ENCODE measurements at places on chromosomes 11 and 22.

GRCh38 chr11:72856065-72856464 lies 41.9 kb downstream of the ATG16L2 start:
- DNase-seq, result no peak

DNA sequence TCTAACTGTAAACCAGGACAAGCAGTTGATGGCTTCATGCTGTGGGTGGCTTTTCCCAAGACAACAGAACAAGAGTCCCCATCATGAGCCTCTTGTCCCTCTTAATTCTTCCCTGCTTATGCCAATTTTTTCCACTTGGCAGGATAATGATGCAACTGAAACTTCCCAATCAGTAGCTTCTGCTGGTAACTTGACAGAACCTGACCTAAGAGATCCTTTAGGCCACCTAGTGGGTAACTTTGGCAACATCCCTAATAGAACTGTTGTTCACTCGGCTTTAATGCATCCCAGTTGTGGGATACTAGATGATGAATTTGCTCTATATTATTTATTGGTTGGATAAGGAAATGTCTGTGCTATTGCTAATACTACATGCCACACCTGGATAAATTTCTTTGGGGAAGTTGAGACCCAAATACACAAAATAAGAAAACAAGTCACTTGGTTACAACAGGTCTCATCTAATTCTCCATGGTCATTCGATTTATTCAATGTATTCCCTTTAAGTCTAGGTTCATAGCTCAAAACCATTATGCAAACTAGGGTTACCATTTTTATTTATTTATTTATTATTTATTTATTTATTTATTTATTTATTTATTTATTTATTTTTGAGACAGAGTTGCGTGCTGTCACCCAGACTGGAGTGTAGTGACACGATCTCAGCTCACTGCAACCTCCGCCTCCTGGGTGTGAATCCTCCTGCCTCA lies 41.4 kb upstream of the NFAM1 start:
- peak; percentile 72 for DNase-seq

DNA sequence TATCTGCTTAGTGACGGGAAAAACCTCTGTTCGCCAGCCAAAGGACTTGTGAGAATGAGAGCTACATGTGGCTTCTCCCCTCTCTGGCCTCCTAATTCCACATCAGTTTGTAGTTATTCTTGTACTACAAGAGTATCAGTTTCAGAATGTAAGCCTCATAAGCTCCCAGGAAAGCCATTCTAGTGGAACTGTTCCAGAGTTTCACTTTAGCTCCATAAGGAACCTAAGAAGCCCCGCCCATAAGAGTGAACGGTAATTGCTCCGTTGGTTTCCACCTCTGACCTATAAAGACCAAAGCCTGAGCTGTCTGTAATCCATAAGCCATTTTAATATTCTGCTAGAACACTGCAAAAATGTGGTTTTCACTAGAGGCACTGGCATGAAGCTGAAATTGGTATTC lies 53.0 kb downstream of the SIK3 start:
- DNase-seq, result no peak

- no peak for DNase-seq
Observed at GRCh38 chr11:69317401-69318092, 23.6 kb downstream of the MYEOV start.

DNA sequence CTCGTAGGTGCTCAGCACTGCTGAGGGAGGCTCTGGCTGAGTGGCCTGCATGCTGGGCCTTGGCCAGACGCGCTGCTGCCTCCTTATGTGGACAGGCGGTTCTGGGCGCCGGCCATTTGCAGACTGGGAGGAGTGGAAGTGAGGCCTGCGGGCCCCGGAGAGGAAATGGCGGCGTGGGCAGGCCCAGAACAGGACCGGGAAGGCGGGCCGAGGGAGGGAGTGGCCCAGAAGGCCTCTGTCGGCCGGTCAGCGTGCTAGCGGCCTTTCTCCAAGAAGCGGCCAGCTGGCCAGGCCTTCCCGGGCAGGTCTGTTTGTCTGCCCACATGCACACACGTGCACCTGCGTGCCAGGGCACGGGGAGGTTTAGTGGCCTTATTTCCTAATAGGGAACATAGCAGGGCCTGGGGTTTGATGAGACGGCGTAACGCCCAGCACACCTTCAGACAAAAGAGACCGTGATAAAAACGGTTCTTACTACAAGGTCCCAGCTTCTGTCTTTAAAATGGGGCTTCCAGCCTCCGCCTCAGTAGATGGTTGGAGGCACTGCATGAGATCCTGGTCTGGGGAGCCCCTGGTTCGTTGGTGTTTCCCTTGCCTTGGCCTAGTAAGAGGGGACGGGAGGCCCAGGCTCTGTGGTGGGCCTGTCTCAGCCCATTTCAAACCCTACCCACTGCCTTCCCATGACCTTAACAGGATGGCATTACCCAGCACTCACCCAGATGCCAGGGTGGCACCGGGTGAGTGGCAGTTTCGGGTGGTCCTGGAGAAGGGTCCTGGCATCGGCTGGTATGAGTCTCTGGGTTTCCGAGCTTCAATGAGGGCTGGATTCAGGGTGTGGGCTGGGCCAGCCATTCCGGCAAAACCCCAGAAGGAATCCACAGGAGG lies 65.1 kb upstream of the PPARA start:
- no peak for DNase-seq

DNA sequence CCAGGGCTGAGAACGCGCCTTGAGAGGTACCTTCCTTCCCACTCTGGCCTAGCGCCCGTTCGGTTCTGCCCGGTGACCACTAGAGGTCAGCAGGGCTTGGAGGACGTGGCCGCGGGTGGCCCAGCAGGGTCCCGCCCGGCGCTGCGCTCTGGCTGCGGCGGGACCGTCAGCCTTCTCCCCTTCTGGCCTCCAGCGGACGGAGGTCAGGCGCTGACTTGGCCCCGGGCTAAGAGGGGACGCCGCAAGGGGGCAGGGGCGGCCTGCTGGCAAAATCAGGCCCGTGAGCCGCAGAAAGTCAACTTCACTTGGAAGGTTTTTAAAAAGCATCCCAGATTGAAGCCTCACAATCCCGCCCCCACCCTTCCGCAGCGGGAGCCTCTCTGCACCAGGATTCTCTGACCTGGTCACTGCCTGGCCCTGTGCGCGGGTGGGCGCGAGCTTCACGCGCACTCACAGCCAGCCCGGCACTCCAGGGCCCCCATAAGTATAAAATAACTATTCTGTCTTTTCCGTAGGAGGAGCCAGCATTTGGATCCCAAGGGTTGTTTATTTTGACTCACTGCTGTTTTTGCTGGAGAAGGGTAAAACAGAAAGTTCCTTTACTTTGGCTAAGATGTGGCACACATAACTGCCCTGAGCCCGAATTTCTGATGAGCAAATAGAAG lies 23.2 kb upstream of the ZBTB16 start:
- peak; percentile 95 for DNase-seq

- DNase-seq, result no peak
Observed at GRCh38 chr11:123719452-123719851, 22.0 kb downstream of the ZNF202 start.

- no peak for DNase-seq
Observed at GRCh38 chr11:70402016-70402415, 3.7 kb downstream of the CTTN start.

DNA sequence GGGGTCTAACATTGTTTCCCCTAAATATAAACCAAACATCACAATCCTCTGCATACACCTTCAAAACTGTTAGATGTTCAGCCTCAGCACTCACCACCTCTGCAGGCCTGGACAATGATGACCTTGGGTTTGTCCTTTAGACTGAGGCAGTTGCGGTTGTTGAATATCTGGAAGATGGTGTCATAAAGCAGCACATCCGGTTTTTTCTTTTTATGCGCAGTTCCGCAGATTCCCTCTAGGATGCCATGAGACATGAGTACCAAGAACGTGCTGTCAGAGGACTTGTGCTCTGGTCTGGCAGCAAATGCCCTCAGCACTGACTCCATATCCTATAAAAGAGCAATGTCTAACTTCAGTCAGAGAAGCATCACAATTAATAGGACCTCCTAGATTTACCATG lies 22.8 kb downstream of the CASP5 start:
- DNase-seq, result peak; percentile 51

DNA sequence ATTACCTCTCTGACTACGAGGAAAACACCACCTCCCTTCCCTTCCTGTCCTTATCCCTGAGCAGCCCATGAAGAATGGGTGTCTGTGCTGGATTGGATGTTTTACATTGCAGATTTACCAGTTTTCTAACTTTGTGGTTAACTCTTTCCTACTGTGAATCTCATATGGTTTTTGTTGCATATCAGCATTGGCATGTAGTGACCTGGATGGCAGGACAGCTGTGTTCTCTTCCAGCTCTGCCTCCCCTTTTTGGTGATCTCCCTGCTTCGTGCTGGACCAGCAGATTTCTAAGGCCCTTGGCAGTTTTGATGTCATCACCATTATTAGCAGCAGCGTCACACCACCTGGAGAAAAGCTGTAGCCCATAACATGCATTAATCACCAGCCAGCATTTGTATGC lies 26.7 kb downstream of the OR6Q1 start:
- no peak for DNase-seq

DNA sequence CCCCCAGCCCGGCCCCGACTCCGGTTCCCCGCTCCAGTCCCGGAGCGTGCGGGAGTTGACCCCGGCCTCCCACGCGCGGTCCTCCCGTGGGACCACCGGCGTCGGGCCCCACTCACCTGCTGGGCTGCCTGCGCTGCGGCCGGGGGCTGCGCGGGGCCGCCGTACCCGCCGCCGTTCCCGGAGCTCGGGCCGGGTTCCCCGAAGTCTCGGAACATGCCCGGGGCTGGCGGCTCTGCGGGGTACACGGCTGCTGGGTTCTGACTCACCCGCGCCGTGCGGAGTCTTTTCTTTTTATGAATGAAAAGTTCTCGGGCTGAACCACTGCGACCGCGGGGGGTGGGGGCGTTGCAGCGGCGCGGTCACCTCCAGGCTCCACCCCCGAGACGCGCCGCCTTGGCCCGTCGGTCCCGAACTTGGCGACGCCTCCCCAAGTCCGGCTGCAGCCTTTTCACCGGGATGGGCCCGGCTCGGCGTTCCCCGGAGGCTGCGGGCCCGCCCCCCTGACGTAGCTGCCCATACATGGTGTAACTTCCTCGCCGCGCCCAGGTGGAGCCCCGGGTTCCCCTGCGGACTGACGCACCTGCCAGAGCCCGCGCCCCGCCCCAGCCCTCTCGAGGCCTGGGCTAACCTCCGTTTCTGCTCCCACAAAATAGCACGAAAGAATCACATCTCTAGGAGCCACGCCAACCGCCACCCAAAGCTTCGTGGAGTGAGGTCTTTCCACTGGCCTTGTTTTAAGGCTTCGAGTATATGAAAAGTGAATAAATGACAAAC lies at the start of gene FOSL1:
TSS of gene FOSL1 (minus strand) at position 264 of the 774 bp plus-strand sequence. CDS start at position 215, 49 bp downstream.
- DNase-seq, result peak; percentile 94

DNA sequence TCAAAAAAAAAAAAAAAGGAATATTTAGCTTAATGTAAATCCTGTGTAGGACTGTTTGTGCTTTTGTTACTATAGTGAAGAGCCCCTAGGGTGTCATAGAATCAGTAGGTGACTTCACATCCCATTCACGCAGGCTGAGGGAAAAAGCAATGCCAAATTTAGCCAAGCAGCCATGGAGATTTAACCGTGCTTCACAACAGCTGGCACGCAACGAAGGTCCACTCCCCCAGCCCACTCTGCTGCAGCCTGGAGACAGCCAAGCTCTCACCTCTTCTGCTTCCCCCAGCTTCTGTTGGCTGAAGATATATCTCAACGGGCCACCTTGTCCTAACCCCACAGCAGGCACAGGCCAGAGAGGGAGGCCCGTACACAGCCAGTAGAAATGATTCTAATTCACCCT lies 78.8 kb upstream of the BID start:
- DNase-seq, result no peak

GRCh38 chr11:123323568-123323967 lies 106.5 kb upstream of the GRAMD1B start:
- DNase-seq, result no peak

- DNase-seq, result no peak
Observed at GRCh38 chr11:123525097-123525496, 95.0 kb downstream of the GRAMD1B start.

- no peak for DNase-seq
Observed at GRCh38 chr11:133133050-133133449, 399.3 kb downstream of the OPCML start.

DNA sequence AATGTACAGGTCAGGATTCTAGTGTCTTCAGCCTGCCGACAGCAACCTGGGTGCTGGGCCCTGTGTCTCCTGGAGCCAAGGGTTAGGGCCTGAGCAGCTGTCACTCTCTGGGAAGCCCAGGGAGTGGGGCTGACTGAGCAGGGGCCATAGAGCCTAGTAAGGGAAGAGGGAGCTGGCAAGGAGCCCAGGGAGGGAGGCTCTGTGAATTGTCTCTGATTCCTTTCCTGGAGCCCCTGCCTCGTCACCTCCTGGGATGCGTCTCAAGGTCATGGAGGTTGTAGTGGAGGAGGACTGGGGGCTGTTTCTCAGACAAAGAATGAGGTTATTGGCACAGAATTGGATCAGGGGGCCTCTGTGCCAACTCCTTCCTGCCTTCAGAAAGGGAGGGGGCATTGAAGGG lies 11.8 kb downstream of the SOX10 start:
- DNase-seq, result no peak

- DNase-seq, result peak; percentile 76
Observed at GRCh38 chr11:31106968-31107576, 262.5 kb downstream of the DCDC1 start.

- no peak for DNase-seq
Observed at GRCh38 chr11:109680127-109680526, 258.1 kb downstream of the C11orf87 start.

DNA sequence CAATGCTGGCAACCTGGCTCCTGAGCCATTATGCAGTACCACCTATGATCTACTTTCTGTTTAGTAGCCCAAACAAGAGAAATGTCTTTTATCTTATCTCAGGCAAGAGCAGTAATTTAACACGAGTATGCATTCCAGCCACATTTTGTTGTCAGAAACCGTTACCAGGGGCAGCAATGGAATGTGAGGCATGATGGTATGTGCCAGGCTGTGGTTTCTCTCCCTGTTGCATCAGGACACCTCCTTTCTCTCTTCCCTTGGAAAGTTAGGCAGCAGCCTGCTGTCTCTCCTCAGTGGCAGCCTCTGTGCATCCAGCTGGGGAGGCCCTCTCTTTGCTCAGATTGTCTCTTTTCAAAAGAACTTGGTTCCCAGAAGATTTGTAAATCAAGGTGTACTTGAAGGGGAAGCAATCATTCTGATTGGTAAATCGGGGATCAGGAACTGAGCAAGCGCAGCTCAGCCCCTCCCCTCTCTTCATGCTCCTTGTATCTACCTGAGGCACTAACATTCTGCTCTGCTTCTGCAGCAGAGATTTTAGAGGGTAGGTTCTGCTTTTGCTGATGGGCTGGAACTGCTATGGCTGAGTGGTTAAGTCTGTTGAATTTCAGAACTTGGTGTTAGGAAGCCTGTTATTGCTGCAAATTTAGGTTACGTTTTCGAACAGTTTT lies 229.2 kb downstream of the ADAMTS15 start:
- peak; percentile 98 for DNase-seq

- no peak for DNase-seq
Observed at GRCh38 chr22:28658448-28658847, 21.2 kb downstream of the TTC28 start.

Data from mesendoderm (in vitro differentiated cells).